Amniotic stem cell (primary cell): ENCODE measurements at places on chromosomes 3 and 15.

DNA sequence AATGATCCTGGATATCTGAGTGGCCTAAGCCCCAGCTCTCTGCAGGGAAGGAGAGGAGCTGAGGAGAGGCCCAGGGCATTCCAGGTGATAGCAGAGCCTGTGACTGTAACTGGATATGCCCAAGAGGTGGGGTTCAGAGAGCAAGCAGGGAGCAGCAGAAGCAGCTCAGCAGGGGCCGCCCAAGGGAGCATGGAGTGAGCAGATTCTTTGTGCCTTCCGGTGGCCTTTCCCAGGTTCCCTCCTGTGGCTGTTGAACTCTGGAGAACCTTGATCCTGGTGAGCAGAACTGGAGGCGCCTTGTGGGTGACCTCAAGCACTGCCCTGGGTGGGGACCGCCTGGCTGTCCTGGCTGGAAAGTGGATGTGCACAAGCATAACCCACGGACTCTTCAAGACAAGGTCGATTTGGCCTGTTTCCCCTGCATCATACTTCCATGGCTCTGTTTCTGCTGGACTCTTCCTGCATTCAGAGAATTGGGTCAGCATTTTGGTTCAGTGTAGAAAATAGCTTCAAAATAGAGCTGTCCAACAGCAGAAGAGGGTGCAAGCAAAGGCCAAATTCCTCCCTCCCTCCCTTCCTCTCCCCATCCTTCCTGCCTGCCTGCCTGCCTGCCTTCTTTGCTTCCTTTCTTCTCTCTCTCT lies 76.1 kb downstream of the ARNT2 start:
- DNase-seq, result no peak

DNA sequence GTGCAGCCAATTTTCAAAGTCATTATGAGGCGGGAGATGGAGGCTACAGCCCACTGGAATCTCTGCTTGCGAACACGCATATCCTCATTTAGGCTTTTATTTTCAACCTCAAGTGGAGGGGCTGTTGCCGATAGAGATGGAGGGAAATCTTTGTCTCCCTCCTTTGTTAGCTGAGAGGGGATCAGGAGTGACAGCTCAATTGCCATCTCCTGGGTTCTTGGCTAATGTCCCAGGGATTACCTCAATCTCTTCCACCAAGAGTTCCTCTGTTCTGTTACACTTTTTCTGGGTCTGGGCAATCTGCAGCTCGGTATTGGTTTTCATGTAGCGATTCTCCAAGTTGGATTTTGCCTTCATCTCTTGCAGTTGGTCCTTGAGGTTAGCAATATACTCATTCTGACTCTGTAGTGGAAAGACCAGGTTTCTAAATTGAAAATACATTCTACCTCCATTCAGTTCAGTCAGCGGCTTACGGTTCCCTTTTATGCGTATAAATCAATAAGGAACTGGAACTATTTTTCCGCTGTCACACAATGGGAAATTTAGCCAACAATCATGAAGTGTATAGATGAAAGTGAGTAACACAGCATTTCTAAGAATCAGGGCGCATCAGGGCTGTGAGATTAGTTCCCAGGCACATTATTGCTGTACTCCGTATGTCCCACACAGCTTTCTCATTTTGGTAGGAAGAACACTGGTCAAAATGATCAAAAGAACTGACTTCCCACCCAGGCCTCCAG lies 36.2 kb upstream of the RPL35A start:
- DNase-seq, result no peak

GRCh38 chr3:144948711-144949110 lies 977.1 kb downstream of the DIPK2A start:
- no peak for DNase-seq

DNA sequence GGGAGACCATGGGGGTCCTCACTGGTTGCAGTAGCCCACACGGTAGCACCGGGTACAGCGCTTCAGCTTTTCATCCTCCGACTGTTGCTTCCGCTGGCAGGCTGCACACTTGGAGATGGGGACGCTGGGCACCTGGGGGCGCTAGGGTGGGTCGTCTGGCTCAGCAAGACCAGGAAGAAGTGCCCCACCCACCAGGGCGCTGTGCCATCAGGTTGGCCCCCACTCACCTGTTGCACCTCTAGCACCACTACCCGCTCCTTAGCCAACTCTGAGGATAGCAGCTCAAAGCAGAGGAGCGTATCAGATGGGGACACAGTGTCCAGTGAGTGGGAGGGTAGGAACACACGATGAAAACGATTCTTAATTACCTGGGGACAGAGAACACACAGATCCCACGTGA lies 7.7 kb upstream of the QARS1 start:
- DNase-seq, result no peak
